ENCODE measurements at places on chromosomes 2 and 18.

DNA sequence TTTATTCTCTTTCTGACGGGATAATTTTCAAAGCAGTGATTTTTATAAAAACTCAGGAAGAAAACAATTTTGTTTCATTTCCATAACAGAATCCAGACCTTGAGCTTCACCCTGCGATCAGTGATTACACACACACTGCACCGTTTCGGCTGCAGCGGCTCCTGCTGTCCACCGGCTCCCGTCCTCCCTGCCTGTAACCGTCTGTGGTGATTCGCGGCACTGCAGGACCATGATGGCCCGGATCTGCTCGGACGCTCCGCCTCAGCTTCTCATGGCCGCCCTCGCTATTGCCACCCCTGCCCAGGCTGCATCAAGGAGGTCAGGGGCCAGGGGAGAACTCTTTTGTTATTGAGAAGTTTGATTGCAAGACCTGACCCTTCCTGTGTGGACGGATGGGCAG is 246.1 kb downstream of the TWIST2 start:
- no peak for DNase-seq

DNA sequence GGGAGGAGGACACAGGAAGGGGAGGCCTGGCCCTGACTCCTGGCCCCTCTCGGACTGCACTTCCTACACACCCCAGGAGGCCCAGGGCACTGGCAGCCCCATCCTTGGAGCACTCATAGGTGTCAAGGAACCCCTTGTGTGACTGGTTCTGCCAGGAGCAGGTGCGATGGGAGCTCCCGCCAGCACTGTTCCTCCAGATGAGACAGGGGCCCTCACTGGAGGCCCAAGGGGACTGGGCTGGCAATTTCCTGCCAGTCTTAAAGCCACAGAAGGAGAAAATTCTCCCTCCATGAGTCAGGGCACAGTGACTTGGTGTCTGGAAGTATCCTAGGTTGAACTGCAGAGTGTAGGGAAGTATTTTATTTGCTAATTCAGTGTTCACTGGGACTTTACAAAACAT is 42.8 kb upstream of the MAL start:
- DNase-seq, result no peak

- no peak for DNase-seq
Measured at GRCh38 chr18:21682371-21683051, 22.1 kb downstream of the ABHD3 start.

GRCh38 chr2:126857502-126857901 is 41.2 kb upstream of the TEX51 start:
- no peak for DNase-seq

GRCh38 chr18:12282442-12283039 is 25.5 kb upstream of the TUBB6 start:
- no peak for DNase-seq

DNA sequence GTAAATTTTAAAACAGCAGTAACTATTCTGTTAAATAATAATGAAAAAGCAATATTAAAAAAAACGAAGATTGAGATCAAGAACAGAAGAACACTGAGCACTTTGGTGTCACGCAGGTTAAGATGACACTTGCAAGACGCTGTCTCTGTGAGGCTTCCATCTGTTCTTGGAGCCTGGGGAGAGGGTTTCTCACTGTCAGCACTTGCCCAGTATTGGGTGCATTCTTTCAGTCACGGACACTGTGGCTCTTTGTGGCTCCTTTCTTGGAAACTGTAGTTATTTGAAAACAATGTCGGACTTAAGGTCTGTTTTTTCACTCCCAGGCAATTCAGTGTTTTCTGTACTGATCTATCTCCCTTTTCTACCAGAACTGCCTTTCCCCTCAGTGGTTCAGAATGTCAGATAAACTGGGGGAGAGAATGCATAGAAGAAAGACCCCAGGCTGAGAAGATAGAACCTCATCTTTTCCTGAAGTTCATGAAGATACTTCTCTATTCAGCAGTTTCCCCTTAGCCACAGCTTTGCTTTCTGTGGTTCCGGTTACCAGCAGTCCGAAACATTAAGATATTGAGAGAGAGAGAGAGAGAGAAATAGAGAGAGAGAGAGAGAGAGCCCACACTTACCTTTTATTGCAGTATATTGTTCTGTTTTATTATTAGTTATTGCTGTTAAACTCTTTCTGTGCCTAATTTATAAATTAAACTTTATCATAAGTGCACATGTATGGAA is 283.3 kb downstream of the DCDC2C start:
- DNase-seq, result no peak

Data from stimulated activated CD8-positive, alpha-beta memory T cell treated with anti-CD3 and anti-CD28 coated beads, Interleukin-7, amount 100 ng/mL, for 1 hour (primary cell).